ENCODE measurements at places on chromosomes 12 and 14.

GRCh38 chr14:75711105-75711795 lies 50.2 kb downstream of the TTLL5 start:
- DNase-seq, result no peak

GRCh38 chr12:123119808-123120207 lies 31.1 kb downstream of the PITPNM2 start:
- no peak for DNase-seq

- no peak for DNase-seq
These were observed 70.8 kb downstream of the NCOR2 start for GRCh38 chr12:124496584-124496983.

DNA sequence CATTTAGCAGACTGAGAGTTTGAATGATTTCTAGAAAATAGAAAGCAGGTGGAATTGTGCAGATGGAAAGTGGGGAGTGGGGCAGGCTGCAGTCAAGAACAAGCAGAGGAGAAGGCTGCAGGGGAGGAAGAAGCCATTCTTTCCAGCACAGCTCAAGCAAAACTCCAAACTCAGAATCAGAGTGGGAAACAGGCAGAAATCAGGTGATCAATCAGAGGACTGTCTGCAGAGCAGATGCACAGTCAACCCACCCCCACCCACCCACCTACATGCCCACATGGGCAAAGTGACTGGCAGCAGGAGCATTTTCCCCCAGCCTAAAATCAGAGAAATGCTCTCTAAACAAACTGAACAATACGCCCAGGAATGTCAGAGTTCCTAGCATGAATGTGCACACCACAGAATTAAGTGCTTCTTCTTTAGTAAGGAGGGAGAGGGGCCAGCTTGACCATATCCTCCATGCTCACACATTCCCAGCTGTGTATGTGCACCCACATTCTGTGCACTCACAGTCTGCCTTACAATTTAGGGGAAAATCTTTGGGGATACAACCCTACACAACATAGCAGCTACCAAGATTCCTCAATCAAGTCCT lies 194.1 kb upstream of the PLEKHA5 start:
- no peak for DNase-seq

GRCh38 chr14:67265131-67265530 lies 23.9 kb downstream of the PALS1 start:
- no peak for DNase-seq

- DNase-seq, result no peak
These were observed 79.3 kb upstream of the TSPAN8 start for GRCh38 chr12:71237128-71237527.

- no peak for DNase-seq
These were observed 41.6 kb downstream of the JAG2 start for GRCh38 chr14:105126981-105127329.

DNA sequence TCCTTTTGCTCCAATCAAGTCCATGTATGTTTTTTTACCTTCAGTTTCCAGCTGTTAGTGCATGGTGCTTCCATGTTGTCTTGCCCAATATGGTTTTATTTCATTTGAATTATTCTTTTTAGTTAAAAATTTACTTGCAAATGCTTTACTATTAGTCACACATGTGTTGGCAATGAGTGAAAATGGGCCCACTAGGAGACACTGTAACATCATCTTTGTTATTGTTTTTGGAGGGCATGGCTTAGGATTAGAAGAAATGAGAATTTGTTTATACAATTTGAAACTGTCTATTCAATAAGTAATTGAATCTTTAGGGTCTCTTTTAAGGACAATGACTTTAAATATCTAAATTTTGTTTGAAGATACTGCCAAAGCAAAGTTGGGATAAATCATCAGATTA lies 133.7 kb downstream of the BRMS1L start:
- DNase-seq, result no peak

DNA sequence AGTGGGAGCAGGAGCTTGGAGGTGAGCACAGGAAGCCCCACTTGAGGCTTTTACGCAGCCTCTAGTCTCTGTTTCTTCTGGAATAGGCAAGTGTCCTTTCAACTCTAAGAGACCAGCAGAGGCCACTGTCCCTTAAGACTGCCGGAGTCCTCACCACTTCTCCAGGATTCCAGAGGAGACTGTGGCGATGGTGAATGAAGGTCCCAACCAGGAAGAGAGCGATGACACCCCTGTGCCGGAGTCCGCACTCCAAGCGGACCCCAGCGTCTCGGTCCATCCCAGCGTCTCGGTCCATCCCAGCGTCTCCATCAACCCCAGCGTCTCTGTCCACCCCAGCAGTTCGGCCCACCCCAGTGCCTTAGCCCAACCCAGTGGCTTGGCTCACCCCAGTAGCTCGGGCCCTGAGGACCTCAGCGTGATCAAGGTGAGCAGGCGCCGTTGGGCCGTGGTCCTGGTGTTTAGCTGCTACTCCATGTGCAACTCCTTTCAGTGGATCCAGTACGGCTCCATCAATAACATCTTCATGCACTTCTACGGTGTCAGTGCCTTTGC lies 442 bp downstream of the FLVCR2 start:
- no peak for DNase-seq

DNA sequence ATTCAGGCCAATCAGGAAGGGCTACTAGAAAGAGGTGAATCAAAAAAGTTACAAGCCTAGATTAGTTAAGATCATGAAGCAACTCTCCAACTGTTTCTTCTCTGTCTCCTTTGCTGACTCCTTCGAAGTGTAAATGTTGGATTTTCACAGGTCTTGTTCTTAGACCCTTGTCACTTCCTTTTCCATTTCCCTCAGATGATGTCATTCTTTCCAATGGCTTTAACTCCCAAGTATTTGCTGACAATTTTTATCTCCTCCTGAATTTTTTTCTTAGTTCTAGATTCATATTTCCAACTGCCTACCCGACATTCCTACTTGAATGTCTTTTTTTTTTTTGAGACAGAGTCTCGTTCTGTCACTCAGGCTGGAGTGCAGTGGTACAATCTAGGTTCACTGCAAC lies 10.8 kb downstream of the GAS2L3 start:
- no peak for DNase-seq

DNA sequence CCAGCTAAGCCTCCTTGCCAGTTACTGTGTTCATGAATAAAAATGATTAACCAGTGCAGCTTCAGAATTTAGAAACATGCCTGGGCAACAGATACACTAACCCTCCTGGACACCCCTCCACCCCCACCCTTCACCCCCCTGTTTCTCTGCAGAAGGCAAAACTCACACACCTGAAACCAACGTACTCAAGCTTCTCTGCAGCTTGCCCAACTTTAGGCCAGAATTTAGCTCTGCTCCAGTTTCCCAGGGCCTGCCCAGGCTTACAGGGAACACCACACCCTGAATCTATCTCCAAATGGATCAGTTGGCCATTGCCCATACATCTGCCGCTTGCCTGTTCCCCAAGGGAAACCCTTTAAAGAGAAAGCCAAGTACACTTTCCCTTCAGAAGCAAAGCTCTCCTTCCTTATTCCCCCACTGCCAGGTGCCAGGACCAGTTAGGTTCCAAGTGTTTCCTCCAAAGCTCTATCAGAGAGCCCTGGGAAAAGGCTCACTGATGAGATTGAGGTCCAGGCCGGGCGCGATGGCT lies 1.8 kb upstream of the SPPL3 start:
- DNase-seq, result no peak

DNA sequence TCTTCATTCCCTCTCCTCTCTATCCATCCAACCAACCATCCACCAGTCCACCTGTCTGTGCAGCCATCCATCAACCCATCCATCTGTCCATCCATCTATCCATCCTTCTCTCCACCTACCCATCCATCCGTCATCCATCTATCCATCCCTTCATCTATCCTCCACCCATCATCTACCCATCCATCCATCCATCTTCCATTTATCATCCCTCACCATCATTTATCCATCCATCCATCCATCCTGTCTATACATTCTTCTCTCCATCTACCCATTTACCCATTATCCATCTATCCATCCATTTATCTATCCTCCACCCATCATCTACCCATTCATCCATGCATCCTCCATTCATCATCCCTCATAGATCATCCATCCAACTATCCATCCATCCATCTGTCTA lies 24.4 kb downstream of the AACS start:
- no peak for DNase-seq

DNA sequence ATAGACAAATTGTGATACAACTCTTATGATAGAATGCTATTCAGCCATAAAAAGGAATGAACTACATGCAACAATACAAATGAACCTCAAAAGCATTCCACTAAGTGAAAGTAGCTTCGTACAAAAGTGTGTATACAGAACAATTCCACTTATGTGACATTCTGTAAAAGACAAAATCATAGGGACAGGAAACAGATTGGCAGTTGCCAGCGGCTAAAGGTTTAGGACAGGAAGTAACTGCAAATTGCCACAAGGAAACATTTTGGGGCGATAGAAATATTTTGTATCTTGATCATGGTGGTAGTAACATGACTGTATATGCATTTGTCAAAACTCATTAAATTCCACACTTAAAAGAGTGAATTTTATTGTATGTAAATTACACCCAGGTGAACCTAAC lies 113.4 kb downstream of the CAPZA3 start:
- DNase-seq, result no peak

DNA sequence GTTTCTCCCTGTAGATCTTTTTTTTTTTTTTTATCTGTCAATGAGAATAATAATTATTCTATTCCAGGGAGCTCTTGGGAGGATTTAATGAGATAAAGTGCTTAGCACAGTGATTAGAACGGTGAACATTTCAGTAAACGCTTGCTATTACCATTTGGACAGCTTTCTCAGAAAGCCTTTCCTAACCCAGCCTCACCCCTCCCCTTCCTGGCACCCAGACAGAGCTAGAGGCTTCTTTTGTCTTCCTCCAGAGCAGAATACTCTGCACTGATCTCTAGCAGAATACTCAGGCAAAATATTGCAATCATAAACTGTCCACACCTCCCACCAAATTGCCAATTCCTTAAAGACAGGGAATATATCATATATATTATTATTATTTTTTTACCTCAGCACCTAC lies 66.6 kb downstream of the ERGIC2 start:
- DNase-seq, result no peak

GRCh38 chr12:96130396-96131059 lies 63.6 kb upstream of the ELK3 start:
- no peak for DNase-seq

GRCh38 chr14:61632401-61632800 lies 62.9 kb upstream of the HIF1A start:
- no peak for DNase-seq

DNA sequence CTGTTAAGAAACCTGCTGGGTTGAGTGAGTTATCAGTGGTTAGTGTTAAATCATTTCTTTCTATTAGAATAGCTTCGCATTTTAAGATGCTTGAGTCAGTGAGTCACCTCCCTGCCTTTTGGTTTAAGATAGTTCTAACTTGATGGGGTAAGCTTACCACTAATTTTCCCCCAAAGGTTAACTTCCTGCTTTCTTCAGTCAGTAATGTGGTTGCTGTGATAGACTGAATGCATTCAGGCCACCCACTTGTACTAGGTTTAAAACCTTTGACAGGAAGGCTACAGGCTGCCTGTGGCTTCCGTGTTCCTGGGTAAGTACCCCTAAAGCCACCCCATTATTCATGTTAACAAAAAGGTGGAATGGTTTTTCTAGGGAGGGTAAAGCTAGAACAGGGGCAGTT lies 25.3 kb downstream of the CLEC2A start:
- no peak for DNase-seq

DNA sequence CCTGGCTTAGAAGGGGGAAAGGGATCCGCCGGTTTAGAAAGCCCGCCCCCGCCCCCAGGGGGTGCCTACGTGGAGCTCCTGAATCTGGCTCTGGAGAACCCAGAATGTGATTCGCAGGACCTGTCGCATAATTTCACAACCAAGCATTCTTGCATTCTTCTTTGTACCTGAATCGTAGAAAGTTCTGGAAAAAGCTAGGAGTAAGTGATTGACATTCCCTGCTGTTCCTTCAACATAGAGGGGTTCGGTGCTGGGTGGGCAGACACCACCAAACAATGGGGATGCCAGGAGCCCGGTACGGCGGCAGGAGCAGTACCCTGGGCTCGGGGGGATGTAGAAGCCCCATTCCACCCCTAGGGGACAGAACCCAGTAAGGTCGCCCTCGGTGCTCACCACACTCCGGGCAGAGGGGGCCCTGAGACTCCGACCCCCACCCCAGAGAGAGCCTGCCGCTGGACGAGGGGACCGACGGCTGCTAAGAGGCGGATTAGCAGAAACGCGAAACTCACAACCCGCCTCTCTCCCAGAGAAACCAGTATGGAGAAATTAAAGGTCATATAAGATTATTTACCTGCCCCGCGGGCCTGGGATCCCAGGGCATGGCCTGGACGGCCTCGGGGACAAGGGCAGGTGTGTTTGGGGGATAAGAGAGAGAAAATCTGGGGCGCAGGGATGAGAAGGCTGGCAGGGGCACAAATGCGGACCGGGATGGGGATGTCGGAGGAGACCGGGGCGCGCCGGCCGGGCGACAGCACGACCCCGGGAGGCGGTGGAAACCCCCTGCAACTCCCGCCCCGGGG lies 520 bp downstream of the CSRP2 start:
- no peak for DNase-seq

DNA sequence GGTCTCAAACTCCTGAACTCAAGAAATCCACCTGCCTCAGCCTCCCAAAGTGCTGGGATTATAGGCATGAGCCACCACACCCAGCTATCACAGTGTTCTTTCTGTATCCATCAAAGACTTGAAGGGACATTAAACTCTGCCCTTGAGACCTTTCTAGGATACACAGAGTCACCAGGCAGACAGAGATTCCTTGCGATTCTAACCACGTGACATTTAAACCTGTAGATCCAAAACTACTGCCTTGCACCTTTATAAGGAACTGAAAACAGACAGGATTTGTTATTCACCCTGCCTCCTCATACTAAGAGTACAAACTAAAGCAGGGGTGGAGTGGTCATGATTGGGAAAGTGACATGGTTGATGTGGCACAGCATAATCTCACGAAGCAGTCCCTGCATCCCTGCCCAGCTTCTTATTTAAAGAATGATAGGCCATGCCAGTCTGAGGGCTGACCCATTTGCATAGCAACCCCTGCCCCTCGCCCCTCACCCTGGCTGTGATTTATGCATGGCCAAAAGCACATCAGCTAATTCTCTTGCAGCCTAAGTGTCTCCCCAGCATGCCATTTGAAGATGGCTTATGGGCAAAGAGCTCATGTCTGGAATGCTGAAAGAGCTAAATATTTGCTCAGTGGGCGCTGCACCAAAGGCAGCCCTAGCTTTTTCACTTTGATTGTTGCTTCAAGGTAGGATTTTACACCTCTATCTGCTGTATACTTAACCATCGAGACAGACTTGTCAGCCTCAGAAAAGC lies 43.2 kb upstream of the MYBPC1 start:
- no peak for DNase-seq

DNA sequence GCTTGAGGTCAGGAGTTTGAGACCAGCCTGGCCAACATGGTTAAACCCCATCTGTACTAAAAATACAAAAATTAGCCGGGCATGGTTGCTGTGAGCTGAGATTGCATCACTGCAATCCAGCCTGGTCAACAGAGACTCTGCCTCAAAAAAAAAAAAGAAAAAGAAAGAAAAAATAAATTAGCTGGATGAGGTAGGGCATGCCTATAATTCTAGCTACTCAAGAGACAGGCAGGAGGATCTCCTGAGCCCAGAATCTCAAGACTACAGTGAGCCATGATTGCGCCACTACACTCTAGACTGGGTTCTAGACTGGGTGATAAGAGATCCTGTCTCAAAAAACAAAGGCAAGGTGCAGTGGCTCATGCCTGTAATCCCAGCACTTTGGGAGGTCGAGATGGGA lies 16.9 kb downstream of the PPP4R3A start:
- no peak for DNase-seq

- DNase-seq, result no peak
These were observed 215.6 kb upstream of the USP15 start for GRCh38 chr12:62044450-62045135.

GRCh38 chr12:104951759-104952509 lies 6.2 kb downstream of the SLC41A2 start:
- DNase-seq, result no peak
